ENCODE measurements at places on chromosomes 2 and 18.

DNA sequence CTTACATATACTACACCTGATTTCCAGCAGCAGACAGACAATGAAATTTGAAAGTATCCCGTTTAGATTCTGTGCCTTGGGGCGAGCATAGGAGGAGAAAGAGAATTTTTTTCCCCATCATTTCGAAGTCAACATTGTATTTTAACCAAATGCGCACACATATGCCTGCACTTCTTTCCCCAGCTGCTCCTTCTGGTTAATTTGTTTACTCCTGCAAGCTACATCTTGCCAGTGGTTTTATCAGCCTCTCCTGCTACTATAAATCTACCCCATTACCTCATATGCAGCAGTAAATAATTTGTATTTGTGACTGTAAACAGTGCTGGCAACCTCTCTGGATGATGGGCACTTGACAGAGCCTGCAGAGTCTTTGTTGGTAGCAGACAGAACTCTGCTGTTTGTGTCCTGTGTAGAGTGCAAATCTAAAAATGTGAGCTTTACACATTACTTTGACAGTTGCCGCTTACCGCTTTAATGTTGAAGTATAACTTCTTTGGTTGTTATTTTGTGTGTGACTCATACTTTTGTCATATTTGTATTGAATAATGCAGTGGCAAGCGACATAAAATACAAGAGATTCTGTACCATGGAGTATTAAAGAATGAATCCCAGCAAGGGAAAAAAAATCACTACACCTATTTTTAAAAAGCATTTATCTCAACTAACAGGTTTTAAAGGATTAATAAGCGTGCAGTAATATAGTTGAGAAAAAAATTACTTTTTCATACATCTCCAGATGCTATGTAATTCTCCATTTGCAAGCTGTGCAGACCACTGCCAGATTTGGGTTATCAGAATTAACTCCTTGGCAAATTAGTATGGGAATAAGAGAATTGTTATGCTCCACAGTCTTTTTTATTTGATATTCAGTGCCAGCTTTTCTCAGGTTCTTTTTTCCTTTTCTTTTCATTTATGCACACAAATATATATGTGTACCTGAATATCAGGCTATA is 536.8 kb downstream of the XIRP2 start:
- DNase-seq, result no peak

- no peak for DNase-seq
Observed at GRCh38 chr2:8253781-8254180, 428.1 kb upstream of the ID2 start.

GRCh38 chr2:61220768-61221167 is 58.8 kb downstream of the C2orf74 start:
- no peak for DNase-seq

DNA sequence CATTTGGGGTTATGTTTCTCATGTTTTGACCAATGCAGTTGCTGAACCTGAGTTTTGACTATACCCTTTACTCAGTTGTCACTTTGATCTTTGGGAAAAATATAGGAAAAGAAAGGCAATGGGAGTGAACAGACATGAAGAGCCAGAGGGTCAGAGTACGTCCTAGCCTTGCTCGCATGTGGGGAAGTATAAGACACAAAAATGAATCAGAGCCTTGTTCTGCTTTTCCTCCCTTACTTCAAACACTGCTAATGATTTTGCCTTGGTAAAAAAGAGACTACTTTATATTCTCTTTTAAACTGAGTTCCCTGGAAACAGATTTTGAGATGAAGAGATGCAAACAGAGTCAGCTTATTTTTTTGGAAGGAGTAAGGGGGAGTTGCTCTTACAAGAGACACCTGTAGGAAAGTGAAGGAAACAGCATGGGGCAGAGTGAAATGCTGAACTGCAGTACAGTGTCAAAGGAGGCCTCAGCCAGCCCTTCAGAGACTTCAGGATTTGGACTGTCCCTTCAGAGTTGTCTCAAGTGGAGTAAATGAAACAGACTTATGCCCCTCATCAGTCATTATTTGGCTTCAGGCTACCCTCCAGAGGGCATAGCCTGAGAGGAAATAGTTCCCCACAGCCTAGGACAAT is 11.1 kb upstream of the FAP start:
- no peak for DNase-seq

- no peak for DNase-seq
Observed at GRCh38 chr18:62611453-62612288, 88.8 kb downstream of the ZCCHC2 start.

DNA sequence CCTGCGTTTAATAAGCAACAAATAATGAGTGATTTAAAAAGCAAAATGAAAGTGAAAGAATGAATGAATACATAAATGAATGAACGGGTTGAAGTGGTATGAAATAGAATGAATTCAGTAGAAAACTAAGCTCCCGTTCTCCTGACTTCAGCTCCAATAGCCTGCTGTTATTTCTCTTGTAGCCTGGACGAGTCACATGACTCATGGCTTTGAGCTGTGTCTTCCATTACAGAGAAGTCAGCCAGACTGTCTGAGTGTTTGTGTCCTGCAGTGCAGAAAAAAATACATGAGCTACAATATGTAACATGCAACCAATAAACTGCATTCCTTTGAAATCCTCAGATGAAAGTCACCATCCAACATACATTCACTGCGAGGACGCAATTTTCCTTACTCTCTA is 21.2 kb downstream of the SCG2 start:
- no peak for DNase-seq

DNA sequence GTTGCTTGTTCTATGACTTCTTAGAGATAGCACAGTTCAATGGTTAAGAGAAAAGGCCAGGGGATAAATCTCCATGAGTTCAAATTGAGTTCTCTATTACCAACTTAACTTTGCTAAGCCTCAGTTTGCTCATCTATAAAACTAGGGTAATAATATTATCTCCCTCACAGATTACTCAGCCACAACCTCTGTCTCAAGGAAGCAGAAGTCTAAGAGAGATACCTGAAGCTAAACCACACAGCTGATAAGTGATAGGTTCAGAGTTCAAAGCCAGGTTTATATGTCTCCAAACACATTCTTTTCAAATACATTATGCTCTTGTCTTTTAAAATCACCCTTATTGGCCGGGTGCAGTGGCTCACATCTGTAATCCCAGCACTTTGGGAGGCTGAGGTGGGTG is 287.7 kb downstream of the NBAS start:
- DNase-seq, result no peak

- DNase-seq, result no peak
Observed at GRCh38 chr2:239098288-239098970, 250.5 kb downstream of the TWIST2 start.

DNA sequence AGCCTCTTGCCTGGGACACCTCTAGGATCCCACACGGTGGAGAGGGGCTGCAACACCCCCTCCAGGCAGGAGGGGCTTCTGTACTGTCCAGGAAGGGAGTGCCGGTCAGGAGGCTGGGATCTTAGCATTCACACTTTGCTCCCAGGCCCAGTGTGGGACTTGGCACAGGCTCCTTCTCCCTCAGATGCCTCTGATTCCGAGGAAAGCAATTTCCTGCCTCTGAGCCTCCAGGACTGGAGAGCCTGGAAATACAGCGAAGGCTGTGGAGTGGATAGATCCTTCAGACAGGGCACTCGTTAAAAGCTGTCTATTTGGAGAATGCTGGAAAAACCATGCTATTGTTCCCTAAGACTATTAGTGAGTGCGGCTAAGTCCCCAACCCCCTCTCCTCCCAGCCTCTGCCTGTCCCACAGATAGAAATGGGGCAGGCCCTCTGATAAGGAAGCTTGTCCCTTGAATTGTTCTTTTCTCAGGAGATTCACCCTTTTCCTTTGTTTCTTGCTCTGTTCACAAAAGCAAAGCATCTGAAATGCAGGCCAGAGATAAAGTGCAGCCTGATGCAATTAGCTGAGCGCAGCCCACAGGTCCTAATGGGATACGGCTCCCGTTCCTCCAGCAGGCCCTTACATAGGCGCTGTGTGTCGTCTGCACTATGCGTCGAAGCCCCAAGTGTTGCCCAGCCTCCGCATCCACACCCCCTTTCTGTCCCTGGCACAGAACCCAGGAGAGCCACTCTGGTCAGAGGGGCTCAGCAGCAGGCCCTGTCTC is 252.2 kb downstream of the KLHL29 start:
- DNase-seq, result no peak

DNA sequence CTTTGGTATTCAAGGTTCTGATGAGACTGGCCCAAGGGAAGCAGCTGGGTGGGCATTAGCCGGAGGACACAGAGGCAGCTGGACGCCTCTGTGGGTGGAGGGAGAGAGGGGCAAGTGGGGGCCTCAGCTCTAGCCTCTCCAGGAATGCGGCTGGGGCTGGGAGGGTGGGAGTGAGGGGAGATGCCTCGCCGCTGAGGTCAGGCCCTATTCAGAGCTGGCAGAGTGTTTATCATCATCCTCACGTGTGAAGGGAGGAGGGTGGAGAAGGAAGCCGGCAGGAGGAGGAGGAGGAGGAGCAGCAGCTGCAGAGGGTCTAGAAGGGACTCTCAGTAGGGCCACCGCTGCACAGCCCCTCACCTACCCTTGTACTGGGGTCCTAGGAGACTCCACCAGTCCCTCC is 43.1 kb downstream of the TNS1 start:
- no peak for DNase-seq

GRCh38 chr2:223396993-223397392 is 205.2 kb downstream of the SCG2 start:
- DNase-seq, result no peak

- no peak for DNase-seq
Observed at GRCh38 chr18:5512176-5512575, 31.6 kb downstream of the EPB41L3 start.

DNA sequence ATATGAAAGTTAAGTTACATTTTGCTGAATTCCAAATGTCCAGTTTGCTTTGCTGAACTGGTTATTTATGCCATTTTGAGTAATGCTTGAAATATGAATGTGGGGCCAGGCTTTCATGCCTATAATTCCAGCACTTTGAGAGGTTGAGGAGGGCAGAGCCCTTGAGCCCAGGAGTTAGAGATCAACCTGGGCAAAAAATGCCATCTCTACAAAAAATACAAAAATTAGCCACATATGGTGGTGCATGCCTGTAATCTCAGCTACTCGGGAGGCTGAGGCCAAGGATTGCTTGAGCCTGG is 101.2 kb upstream of the ITGA6 start:
- no peak for DNase-seq

DNA sequence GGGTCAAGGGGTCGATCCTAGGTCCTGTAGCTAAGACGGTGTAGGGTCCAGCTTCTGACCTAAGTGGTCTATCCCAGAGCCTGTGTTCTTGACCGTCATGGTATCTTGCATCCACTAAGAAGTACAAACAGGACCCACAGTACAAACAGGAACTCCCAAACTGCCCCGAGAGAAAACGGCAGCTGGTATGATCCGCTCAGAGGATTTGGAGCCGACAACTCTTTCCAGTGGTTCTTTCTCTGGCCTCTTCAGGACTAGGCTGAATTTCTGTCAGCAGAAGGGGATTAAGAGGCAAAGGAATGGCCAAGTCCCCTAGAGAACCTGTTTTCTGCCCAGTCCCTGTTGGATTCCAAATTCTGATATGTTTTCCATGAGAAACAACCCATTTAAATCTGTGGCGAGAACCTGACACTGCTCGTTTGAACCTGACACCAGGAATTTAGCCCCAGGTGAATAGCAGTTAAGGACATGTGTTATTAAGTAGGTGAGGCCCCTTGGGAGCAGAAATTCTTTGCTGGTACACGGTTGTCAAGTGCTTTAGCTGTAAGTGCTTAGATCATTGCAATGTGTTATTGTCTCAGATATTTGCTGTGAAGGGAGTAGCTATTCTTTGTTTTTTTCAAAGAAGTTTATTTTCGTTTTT is 50.5 kb upstream of the TXNDC2 start:
- no peak for DNase-seq

GRCh38 chr2:96267159-96267971 is 1.3 kb downstream of the CIAO1 start:
- DNase-seq, result peak; percentile 4

DNA sequence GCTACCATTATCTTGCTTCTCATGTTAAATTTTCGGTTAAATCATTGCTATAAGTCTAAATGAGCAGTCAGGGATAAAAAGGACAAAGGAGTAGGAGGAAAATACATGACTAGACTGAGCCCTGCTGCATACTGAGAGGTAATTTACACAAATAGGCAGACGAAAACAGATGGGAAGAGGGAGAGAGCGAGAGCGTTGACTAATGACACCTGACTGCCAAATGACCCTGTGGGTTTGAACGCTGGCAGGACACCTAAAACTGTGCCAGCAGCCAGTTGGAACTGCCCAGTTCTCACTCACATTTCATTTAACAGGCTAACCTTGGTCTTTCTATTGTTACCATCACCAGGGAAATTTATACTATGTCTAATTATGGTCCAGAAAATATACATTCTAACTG is 978.2 kb downstream of the CPS1 start:
- no peak for DNase-seq

DNA sequence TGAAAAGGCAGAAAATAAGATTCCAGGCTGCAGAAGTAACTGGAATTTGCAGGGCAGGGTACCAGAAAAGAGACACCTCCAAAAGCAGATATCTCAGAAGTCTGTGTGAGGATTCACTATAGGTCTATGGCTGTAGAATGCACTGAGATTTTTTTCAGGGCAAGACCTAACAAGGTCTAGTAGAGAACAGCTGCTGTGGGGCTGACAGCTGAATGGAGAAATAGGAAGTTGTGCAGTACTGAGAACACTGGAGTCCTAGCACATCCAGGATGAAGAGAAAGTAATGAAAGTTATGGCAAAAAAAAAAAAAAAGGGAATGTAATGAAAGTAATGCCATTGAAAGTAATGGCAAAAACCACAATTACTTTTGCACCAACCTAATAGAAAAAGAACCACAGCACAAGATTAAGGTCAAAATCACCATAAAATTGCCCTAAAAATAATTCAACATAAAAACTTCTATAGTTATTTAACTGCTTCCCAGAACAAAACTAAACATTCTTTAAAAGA is 57.3 kb downstream of the CPO start:
- peak; percentile 39 for DNase-seq

DNA sequence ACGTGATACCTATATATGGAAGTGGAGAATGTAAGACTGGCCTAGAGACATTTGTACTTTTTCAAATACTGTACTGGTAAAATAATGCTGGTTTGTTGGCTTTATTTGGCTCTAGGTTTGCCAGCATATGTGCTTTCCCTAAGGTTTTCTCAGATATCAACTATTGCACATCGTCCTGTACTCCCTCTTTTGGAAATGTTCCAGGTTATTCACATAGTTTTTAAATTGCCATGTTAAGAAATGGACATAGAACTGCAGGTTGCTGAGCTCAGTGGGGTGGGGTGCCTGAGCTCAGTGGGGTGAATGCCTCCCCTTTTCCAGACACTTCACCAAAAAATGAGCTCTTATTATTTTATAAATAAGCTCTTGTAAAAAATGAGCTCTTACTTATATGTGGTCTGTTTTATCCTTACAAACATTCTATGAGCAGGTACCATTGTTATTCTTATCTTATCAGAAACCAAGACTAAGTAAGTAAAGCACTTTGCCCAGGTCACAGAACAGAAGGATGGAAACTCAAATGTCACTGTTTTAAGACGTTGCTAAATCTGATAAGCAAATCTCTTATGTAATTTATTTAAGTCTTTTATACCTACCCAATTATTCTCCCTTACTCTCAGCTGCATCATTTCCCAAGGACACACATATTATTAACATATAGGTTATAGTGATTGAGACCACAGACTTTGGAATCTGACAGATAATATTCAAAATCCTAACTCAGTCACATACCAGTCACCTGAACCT is 99.0 kb downstream of the CPS1 start:
- DNase-seq, result no peak

- no peak for DNase-seq
Observed at GRCh38 chr18:24741965-24742724, 281.7 kb downstream of the HRH4 start.

Measured in GF-D8 (cell line).